ENCODE measurements at places on chromosomes 12 and 14.

- no peak for DNase-seq
These were observed 86.0 kb downstream of the FAR2 start for GRCh38 chr12:29234965-29235626.

- no peak for DNase-seq
These were observed 234.9 kb upstream of the PLEKHG7 start for GRCh38 chr12:92467886-92468285.

GRCh38 chr12:58888131-58888783 is 32.0 kb downstream of the LRIG3 start:
- peak; percentile 96 for DNase-seq

GRCh38 chr12:39431797-39432196 is 11.1 kb downstream of the KIF21A start:
- DNase-seq, result no peak

DNA sequence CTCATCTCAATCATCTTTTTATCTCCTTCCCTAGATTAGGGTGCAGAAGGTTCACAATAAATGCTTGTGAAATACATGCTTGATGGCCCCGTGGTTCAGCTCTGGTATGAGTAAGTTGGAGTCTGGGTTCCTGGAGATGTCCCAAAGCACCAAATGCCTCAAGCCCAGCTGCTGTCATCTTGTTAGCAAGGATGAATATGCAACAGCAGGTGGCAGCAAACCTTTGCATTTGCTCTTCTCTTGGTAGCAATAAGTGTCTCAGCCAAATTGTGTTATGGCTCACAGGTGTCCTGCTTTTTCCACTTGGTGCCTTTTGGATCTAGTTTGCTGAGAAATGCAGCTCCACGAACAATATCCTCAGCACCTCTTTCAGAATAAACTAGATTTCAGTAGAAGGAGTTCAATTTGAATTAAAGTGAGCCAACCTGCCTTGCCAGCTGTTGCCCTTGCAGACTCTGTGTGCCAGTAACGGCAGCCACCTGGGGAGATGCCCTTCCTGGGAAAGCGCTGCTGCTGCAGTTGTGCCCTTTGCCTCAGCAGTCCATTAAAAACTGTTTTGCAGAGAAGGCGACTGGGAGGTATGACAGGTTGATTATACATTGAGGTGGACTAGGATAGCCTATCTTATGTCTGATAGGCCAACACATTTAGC is 417.3 kb downstream of the SNAPC1 start:
- DNase-seq, result peak; percentile 94

DNA sequence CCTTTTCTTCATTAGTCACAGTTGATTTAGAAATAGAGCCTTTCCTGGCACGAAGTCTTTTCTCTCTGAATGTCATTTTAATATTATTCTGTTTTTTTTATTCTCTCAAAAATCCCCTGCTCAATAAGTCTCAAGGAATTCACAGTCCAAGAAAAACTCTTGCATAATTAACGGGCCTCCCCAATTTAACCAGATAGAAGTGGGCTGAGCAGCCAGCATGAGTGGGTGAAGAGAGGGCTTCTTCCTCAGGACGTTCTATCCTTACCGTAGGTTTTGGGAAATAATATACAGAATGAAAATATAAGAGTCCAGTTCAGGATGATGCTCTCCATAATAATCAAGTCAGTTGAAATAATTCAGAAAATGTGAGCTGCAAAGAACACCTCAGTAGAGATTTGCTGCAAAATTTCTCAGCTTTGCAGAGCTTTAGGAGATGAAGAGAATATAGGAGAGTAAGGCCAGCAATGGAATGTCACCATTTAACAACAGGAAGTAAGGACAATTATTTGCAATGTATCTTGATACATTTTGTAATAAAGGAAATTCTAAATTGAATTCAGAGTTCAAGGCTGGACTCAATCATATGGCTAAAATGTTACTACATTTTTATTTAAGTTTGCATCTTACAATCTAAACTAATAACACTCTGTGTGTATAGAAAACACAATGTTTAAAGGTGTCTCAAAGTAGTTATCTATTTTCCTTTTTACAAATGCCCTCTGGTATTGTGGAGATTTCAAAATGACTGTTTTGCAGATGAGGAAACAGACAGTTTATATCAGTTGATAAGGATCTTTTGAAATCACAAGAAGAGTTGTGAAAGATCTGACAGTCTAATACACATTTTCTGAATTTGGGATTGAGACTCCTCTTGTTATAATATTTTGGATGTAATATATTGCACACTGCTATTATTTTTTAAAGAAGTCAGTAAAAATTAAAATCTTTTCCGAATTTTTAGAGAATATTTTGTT is 1724.1 kb upstream of the SEL1L start:
- no peak for DNase-seq

GRCh38 chr14:69490219-69490918 is 5.8 kb downstream of the PLEKHD1 start:
- no peak for DNase-seq

DNA sequence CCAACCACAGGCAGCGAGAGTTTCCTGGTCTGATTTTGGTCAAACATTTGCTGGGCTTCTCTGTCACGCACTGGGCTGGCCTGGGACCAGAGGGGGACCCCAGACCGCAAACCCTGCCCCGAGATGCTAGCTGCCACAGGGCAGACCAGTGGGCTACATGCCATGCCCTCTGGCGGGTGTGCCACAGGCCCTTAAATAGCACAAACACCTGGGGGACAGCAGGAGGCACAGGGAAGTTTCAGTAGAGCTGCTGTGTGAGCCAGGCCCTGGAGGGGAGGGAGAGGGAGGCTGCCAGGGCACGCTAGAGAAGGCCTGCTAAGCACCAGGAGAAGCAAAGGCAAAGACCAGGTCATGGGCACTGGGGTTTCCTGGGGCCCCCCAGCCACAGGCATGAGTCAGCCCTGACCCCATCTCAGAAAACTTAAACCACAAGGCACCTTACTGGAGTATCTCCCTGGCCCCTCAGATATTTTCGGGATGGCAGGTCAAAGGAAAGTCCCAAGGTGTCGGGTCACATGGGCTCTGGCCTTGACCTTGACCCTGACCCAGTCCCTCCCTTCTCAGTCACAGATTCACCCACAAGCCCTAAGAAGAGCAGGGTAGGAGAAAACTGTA is 29.2 kb downstream of the ITPK1 start:
- DNase-seq, result no peak

GRCh38 chr12:89472508-89472907 is 52.1 kb downstream of the GALNT4 start:
- DNase-seq, result no peak

DNA sequence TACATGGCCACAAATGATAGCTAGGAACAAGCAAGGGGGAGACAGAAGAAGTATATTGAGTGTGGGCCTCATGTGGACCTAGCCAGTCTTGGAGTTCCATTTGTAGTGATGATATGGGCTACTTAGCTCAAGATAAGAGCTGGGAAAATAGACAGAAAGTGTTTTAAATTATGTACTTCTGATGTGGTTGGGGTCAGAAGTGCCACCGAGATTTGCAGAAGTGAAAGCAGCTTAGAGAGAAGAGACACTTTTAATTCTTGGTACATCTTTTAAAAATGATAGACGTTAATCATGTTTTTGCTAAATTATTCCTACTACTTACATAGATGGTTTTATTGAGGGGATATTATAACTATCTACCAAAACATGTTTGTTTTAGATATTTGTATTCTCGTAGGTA is 198.3 kb upstream of the PDZRN4 start:
- no peak for DNase-seq

- DNase-seq, result peak; percentile 40
These were observed 16.6 kb downstream of the TAMALIN start for GRCh38 chr12:52023182-52023975.

DNA sequence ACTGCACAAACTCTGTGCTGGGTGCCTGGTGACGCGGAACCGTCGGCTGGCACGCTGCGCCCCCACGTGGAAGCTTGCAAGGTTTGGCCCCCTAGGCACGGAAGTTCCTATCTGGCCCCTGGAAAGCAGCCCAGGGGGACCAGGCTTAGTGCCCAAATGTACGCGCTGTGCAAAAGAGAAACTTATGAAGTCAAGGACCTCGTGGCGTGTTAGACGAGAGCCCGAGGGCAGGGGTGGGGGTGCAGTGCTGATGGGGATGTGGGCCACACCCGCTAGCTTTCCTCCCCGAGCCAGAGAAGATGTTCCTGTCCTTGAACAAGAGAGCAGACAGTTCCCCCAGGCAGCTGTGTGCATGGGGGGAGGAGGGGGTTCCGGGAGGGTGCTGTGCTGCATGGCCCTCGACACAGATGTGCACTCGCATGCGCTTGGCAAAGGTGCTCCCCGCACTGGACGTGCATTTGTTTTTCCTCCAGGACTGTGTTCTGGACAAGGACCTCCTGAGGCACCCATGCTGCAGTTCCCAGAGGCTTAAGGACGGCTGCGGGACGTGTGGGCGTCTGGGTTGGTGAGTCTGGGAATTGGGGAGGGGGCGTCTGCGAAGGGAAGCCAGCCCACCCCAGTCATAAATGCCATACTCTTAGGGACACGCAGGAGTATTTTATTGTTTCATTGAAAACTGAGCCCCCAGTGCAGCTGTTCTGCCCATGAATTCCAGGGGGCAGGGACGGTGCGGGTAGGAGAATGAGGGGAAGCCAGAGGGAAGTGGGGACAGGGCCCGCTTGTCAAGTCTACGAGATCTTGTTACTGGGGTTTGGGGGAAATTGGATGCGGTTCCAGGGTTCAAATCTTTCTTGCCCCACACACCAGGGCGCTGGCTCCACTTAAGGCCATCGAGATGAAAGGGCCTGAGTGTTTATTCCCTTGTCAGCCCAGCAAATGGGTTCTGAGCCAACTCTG is 80.0 kb downstream of the NTF3 start:
- DNase-seq, result no peak

DNA sequence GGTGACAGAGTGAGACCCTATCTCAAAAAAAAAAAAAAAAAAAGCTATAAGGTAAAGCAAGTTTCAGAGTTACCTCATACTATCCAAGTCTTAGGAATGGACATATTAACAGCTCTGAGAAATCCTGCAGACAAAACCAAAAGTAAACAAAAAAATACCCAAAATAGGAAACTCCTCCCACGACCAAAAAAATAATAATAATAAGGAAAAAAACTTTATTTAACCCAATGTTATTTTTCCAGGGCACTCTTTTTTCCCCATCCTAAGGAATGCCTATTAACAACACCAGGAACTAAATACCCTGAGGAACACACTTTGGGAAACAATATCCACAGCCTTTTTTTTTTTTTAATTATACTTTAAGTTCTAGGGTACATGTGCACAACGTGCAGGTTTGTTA is 135.5 kb upstream of the CCND2 start:
- DNase-seq, result no peak

- DNase-seq, result no peak
These were observed 847.8 kb downstream of the RPS29 start for GRCh38 chr14:48738186-48738925.

GRCh38 chr14:72894623-72895378 is 900 bp upstream of the DPF3 start:
- DNase-seq, result no peak

- no peak for DNase-seq
These were observed at the start of gene CCND2 for GRCh38 chr12:4273652-4274395. Gene CCND2 (plus strand): TSS chr12:4273762. CDS start chr12:4274041, 279 bp downstream.

DNA sequence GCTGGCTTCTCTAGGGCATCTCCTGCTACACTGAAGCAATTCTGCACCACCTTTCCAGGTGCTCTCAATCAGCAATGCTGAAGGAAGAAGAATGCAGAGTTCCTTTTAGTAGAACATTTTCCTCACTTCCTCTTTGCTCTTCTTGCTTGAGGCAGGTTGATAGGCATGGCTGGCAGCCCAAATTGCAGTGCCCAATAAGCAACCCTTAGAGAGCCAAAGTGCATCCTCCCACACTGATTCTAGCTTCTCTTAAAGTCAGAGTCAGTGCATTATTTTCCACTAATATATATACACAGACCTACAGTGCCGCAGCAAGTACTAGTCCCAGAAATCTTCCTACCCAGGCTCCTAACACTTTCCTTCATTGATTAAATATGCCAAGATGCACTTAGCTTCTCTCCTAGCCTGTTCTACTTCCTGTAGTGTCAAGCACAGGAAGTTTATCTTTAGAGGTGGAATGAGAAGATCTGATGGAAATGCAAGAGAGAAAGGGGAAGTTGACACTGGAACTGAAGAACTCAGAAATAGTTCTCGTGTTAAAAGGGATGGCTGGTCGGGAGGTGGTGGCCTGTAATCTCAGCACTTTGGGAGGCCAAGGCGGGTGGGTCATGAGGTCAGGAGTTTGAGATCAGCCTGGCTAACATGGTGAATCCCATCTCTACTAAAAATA is 132.7 kb downstream of the SSPN start:
- DNase-seq, result no peak

DNA sequence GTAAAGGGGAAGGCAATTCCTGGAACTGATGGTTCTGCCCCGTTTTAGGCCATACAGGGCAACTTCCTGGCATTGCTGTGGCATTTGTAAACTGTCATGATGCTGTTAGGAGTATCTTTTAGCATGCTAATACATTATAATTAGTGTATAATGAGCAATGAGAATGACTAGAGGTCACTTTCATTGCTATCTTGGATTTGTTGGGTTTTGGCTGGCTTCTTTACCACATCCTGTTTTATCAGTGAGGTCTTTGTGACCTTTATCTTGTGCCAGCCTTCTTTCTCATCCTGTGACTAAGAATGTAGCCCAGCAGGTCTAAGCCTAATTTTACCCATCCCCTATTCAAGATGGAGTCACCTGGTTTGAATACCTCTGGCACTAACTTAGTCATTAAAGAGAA is 51.2 kb downstream of the TESPA1 start:
- no peak for DNase-seq

GRCh38 chr12:102638777-102639176 is 158.4 kb upstream of the IGF1 start:
- DNase-seq, result no peak

- peak; percentile 63 for DNase-seq
These were observed 947 bp downstream of the AEBP2 start for GRCh38 chr12:19440019-19440858.

DNA sequence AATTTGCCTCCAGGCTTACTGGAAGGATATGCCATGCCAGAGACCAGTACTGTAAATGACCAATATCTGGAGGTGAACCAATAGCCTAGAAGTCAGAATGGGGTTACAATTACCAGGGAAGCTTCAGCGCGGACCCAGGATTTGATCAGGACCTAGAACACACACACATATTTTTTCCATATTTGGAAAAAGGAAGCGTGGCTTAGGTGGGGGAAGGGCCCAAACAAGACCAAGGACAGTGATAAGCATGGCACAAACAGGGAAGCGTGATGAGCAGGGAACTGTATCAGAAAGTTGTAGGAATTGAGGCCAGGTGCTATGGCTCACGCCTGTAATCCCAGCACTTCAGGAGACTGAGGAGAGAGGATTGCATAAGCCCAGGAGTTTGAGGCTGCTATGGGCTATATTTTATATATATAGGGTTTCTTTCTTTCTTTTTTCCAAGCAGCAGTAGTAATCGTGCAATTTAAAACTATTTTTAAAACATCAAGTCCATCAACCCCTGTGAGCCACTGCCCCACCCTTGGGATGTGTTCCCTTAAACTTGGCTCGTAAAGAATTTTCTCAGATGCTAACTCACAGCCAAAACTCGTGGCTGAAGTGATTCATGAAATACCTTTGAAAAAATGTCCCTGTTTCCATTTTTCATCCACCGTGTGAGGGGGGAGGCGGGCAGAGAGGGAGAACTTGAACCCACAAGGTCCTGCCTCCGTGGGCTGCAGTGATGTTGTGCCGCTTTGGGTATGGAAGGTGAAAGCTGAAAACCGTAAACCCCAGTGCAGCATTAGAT is 16.7 kb downstream of the HRK start:
- DNase-seq, result no peak

- no peak for DNase-seq
These were observed 13.3 kb downstream of the BRF1 start for GRCh38 chr14:105287249-105288102.

Data from NCI-H1694 (cell line).